ENCODE measurements at places on chromosomes 2 and 18.

GRCh38 chr2:202018950-202019349 lies 14.7 kb upstream of the FZD7 start:
- DNase-seq, result no peak

DNA sequence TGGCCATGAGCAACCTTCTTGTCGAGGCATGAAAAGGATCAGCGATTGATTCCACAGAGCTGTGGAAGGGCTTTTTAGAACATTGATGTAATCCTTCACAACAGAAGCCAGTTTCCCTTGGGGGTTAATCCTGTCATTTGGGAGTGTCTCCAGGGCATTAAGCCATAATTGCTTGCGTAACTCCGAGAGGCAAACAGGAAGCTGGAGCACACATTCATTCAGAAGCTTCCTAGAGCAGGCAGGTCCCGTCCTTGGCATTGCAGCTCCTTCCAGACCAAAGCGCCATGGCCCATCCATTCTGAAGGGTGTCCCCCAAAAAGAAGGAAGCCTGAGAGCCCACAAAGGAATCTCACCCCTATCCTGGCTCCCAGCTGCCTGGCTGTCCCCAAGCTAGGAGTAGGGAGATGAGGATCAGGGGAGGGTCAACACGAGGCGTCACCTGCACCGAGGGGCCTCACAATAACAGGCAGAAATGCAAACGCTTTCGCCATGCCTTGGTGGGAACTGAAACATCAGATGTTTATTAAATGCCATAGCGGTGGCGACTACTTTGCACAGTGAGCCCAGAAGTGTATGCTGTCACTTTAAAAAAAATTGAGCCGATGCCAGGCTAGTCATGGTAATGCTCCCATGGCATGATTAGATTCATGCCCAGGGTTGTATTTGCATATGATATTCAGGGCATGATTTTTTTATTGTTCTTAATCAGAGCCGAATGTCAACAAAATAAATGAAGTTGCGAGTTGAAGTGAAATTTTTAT lies 339.4 kb downstream of the BCL11A start:
- peak; percentile 49 for DNase-seq

- DNase-seq, result peak; percentile 80
Observed at GRCh38 chr2:231709981-231710798, 1.9 kb downstream of the PTMA start.

DNA sequence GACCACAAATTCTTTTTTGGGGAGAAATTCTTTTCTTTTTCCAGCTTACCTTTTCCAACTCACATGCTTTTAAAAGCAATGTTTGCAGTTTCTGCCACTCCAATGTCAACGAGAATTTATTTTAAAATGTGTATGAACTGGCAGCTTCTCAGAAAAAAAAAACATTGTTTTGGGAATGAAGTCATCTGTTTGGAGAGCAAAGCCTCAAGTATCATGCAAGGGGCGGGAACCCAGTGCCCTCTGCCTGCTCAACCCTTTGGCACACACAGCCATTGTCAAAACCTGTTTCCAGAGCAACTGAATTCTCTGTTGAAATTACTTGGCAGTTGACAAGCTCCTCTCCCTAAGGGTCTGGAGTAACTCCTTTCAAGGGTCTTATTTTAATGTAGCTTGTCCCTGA lies 128.5 kb downstream of the QPCT start:
- peak; percentile 44 for DNase-seq

GRCh38 chr2:102278720-102279390 lies 32.5 kb upstream of the IL1RL1 start:
- DNase-seq, result peak; percentile 34

- DNase-seq, result no peak
Observed at GRCh38 chr2:184727813-184728212, 129.5 kb downstream of the ZNF804A start.

DNA sequence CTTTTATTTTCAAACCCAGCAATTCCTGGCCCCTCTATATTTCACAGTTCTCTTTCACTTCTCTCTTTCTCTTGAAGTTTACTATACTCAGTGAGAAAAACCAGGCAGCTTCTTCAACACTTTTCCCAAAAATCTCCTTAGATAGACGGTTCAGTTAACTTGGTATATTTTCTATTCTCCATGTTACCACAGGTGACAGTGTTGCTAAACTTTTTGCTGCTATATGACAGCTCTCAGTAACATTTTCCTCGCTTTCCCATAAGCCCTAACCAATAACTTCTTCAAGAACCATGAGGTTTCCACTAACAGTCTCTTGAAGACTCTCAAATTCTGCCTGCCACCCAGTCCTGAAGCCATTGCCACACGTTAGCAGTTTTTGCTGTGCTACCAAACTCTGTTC lies 45.8 kb downstream of the CYBRD1 start:
- no peak for DNase-seq

Data from fibroblast of upper back skin (primary cell).